ENCODE measurements at places on chromosomes 6 and 20.

DNA sequence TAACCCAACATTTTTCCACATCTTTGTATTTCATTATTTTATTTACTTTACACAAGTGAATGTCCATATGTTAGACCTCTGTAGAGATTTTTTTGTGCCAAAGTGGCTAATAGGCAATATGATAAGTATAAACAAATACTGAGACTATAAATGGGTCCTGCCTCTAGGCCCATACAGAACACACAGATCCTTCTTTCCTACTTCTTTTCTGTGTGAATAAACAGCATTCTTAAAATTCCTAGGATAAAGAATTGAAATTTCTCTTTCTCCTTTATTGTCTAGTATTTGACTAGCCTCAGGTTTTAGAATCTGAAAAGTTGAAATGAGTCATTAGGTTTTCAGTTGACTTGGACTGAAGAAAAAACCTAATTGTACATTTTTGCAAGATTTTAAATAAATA, 46.3 kb upstream of the HS3ST5 start:
- DNase-seq, result no peak

DNA sequence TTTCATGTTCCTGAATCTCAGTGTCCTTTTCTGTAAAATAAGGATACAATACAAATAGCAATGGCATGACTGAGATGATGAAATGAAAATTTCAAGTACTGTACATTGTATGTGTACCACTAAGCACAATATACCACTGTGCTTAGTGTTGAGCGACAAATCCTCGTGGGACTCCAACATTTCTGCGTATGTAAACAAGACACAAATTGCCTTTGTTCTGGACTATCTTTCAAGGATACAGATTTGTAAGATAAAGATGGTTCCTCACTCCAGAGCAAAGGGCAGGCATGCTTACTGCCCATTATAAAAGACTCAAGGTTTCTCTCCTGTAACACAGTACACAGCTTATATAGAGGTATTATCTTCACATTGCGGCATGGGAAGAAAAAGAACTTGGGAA, 6.0 kb downstream of the RARS2 start:
- DNase-seq, result no peak

DNA sequence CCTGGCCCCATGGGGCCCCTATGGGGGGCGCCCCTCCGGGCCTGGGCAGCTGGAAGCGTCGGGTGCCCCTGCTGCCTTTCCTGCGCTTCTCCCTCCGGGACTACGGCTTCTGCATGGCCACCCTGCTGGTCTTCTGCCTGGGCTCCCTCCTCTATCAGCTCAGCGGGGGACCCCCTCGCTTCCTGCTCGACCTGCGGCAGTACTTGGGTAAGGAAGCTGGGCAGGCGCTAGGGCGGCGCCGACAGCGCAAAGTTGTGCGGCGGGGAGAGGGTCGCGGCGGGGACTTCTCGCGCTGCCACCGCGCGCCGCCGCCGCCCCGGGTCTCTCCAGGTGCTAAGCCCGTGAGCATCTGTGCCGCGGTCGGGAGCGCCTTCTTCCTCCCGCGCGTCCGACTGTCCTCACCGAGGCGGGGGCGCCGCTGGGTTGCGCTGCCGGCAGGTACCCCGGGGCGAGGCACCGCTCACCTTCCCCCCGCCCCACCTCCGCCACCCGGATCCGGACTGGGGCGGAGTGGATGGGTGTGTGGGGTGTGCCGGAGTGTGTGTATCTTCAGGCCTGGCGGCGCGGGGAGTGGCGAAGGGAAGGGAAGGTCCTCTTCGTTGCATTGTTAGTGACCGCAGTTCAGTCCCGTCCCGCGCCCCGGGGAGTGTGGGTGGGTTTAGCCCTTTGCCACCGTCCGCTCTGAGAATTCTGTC, 788 bp downstream of the UST start:
- DNase-seq, result peak; percentile 34

DNA sequence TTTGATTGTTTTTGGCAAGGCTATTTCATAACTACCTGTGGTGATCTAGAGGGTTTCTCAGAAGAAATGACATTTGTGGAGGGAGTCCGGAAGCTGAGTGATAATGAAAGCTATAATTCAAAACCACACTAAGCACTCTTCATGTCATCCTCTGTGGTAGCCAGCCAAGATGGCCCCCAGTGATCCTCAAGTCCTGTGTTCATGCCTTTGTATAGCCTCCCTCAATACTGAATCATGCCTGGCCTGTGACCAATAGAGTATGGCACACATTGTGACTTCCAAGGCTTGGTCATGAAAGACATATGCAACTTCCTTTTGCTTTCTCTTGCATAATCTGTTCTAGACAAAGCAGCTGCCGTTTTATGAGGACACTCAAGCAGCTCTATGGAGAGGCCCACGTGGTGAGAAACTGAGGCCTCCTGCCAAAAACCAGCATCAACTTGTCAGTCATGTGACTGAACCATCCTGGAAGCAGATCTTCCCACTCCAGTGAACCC, 12.8 kb upstream of the DNAAF9 start:
- no peak for DNase-seq

- DNase-seq, result no peak
These were observed 87.7 kb downstream of the CEBPB start for GRCh38 chr20:50278377-50278683.

DNA sequence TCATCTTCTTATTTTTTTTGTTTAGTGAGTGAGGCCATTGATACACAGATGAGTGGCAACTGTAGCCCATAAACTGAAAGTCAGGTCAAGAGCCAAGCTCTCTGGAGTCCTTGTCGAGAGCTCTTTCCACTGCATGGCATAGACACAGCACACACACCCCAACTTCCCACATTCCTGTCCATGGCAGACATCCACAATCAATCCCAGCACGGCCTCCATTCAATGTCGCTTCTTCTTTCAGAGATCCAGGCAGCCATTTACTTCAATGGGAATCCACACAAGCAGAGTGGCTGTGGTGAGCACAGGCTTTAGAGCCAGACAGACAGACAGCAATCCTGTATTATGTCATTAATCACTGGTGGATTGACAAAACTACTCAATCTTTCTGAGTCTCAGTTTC, 34.9 kb upstream of the ECI2 start:
- no peak for DNase-seq

- DNase-seq, result no peak
These were observed at the start of gene RSPO3 for GRCh38 chr6:127118298-127119101. Gene RSPO3, plus strand, starts transcription at chr6:127118671. Its CDS starts 522 bp downstream, at chr6:127119193.

DNA sequence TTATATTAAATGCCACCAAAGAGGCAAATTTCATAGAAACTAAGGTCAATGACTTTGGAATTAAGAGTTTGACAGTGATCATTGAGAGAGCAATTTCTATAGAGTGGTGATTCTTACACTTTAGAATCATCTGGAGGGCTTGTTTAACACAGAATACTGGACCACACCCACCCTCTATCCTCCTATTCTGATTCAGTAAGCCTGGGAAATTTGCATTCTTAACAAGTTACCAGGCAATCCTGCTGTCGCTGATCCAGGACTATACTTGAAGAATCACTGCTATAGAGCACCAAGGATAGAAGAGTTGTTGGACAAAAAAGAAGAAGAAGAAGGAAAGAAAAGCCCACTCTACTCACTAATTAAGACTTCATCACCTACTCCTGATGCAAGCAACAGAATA, 21.3 kb upstream of the TBX18 start:
- DNase-seq, result no peak

GRCh38 chr6:119297049-119297448, 52.5 kb downstream of the MAN1A1 start:
- DNase-seq, result no peak

DNA sequence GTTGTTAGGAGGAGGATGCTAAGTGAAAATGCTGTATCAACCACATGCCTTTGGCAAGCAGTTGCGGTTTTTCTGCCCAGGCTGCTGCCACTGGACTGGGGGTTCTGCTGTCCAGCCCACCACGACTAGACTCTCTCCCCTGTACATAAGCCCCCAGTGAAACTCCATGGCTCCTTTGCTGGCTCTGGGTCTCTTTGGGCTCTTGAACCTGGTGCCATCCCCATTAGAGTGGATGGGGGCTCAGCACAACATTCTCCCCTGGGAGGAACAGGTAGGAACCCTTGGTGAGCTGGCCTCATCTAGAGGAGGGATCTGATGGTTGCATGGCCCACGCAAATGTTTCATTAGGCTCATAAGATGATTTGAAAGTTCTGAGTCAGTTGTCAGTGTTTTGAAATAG, 204.8 kb upstream of the KCNG1 start:
- no peak for DNase-seq

DNA sequence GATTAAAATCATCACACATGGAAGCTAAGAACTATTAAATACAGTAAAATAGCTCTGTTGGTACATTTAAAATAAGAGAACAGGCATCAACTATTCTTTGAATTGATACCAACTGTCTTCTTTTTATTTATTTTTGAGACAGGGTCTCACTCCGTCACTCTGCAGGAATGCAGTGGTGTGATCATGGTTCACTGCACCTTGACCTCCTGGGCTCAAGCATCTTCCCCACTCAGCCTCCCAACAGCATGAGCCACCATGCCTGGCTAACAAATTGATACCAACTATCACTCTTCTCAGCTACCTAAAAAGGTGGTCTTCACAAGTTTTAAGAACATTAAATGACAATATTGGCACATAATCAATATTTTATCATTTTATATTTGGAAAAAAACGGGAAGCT, 7.8 kb upstream of the PNISR start:
- no peak for DNase-seq

DNA sequence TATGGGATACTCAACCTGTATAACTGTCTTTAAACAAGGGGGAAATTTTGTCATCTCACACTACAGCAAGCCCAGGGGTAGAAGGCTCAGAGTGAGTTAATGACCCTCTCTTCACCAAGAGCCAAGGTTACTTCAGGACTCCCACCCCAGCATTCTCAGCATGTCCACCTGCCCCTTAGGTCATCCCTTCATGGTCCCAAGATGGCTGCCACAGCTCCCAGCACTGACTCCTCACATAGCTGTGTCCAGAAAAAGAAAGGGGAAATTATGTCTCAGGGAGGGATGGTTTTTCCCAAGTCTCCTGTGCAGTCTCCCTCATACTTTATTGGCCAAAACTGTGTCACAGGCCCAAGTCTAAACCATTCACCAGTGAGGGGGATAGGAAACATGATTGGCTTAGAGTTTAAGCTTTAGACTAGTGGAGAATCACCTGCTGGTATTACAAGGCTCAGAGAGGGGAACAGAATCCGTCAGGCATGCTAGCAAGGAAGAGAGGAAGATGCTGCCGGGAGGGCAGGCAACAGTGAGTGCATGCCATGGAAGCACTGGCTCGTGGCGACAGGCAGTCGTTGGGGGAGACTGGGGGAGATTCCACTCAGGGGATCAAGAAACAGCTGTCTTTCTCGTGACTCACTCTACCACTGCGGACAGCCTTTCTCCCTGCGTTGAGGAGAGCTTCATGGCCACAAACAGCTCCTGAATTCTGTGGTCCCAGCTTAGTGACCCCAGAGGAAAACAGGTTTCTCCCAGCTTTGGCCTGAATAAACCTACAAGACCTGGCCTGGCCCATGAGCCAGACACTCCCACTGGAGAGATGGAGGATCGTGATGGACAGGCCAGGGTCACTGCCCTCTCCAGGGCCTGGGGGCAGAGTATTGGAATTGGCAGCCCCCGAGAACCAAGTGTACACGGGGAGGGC, 37.2 kb downstream of the HM13 start:
- no peak for DNase-seq

- DNase-seq, result no peak
These were observed 167.8 kb upstream of the ZNF337 start for GRCh38 chr20:25864326-25864962.
